ENCODE measurements at places on chromosomes 6 and 20.

- DNase-seq: peak; percentile 56
These were observed 38.2 kb downstream of the MICA start for GRCh38 chr6:31441365-31442267.

- no peak for DNase-seq
These were observed 5.0 kb upstream of the SPDEF start for GRCh38 chr6:34561227-34561530.

- DNase-seq: peak; percentile 53
These were observed 25.4 kb upstream of the HLA-E start for GRCh38 chr6:30463651-30464618.

GRCh38 chr6:42140032-42140431 lies 2.4 kb downstream of the C6orf132 start:
- DNase-seq: no peak

DNA sequence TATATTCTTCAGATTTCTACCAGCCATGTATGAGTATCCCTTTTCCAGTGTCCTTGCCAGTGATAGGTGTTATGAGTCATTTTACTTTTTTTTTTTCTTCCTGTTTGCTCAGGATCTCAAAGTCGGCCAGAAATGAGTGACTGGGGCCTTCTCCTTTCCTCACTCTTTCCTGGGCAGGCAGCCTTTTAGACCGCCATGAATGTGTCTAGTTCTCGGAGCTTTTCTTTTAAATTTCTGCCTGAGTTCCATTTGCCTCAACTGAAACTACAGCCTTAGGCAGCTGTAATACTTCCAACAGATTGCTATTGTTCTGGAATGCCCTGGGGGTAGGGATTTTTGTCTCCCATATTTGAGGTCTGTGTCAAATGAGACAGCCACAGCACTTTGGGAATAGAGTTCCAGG lies 83.7 kb downstream of the STXBP5 start:
- no peak for DNase-seq

DNA sequence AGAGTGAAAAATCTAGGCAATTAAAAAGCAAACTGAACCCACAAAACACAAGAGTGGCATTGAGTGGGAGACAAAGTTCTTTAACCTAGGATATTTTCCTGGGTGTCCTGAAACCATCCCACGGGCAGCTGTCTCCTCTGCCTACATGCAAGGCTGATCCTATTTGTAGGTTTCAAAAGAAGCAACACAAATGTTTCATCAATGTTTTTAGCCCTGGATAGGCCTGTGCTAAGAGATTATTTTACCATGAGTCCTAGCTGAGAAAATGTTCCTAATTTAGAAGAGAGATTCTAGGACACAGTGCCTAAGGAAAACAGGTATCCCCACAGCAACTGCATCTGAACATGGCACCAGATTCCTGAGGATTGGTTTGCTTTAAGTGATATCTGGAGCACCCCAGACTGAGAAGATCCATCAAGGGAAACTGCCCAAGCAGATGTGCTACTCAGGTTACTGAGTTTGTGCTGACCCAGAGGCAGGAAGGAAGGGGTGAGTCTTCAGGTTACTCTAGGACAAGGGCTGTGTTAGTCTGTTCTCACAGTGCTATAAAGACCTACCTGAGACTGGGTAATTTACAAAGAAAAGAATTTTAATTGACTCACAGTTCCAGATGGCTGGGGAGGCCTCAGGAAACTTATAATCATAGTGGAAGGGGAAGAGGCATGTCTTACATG lies 111.6 kb upstream of the UST start:
- DNase-seq: no peak

DNA sequence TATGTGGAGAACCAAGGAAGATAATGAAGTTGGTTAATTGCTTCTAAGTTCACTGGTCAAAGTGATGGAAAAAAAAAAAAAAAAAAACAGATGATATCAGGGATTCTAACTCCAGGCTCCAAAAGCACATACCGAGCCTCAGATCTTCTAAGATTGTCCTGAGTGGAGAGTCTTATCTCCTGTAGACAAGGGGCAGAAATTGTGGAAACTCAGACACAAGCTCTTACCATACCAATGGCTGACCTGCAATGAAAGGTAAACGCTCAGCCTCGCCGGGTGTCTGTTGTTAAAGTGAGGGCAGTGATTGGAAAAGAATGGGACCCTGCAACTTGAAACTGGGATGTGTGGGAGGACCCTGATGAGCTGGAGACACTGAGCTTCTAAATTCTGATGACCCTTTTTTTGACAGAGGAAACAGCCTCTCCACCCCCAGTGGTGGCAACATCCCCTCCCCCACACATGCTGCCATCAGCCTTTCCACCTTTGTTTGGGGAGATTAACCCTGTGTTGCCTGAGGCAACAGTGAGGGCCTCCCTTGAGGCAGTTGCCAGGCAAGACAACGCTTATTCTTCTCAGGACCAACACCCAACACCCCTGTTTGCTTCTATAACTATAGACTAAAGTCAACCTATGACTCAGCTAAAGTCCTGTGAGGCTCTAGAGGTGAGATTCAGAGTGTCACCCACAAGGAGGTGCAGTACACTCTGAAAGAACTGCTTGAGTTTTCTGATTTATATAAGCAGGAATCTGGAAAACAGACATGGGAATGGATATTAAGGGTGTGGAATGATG lies 154.0 kb downstream of the THBS2 start:
- DNase-seq: no peak

- DNase-seq: peak; percentile 69
These were observed 12.2 kb downstream of the BACH2 start for GRCh38 chr6:90284236-90285041.

- no peak for DNase-seq
These were observed 7.5 kb downstream of the TRAF3IP2 start for GRCh38 chr6:111598181-111598580.

DNA sequence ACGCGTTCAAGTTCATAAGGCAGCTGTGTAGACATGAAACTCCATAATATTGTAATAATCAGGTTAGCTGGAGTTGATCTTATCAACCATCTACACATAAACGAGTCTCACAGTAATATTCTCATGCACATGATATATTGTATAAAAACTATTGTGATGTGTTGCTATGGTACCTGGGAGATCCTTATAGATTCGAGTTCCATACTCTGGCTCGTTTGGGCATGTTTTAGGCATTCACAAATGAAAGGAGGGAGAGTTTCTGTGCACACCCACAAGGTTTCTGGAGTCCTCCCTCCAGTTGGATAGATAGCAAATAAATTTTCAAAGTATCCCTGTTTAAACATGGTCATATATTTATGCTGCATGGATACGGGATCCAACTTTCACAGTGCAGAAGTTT lies 567.5 kb upstream of the SLC35B3 start:
- DNase-seq: no peak

DNA sequence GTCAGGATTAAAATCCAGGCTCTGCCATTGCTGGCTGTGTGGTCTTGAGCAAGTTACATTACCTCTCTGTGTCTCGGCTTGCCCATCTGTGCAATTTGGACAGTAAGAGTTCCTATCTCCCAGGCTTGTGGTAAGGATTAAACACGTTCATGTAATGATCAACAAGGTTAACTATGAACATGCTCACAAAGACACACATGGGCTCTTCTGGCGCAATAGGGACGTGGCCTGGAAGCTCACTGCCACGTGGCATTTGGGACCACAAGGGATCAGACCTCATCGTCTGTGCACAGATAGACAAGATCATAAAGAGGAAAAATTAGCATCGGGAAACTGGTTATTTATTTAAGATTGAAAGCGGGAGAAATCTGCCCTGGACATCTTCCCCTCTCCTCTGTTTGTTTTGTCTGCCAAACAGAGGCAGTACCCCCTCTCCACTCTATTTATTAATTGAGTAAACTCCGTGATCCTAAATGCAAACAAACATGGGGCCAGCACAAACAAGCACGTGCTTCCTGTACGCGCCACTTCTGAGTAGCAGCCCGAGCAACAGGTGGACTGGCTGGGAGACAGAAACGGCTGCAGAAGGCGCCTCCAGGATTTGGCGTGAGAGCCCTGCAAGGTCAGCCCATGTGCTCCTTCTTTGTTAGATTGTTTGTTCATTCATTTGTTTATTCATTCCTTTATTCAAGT lies 95.0 kb downstream of the CDH26 start:
- DNase-seq: no peak

- no peak for DNase-seq
These were observed 68.0 kb downstream of the TMEM170B start for GRCh38 chr6:11605507-11605905.

- DNase-seq: no peak
These were observed 49.2 kb upstream of the TBC1D32 start for GRCh38 chr6:121383478-121383877.

DNA sequence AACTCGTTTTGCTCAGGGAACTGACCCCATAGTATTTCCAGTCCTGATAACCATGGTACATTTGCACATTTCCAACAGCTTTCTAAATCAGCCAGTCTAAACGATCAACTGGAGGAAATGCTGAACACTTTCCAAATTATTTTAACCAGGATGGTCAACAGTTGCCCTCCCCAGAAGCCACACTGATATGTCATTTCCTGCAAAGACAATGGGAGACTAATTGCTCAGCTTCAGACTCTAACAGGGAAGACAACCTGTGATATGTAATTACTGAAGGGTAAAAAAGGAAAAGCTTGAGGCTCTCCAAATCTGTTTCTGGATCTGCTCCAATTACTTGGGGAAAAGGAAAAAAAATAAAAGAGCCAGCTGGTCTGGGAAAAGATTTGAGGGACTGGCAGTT lies 88.8 kb downstream of the FYN start:
- DNase-seq: no peak

DNA sequence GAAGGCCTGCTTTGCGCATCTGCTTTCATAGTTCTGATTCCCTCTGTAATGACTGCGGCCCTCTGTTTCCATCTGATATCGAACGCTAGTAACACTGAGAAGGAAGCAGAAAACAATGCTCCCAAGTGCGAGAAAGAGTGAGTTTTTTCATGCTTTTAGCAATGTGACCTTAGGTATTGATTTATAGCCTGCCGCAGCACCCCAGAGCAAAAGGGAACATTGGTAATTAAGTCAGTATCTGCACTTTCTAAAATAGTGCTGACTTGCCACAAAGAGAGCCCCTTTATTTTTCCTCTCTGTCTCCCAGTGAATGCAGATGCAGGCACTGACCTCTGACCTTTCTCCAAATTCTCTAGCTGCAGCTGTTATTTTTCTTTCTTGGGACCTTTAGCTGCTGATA lies 129.8 kb downstream of the HDGFL1 start:
- DNase-seq: no peak

- no peak for DNase-seq
These were observed 107.2 kb downstream of the LY86 start for GRCh38 chr6:6695625-6696276.

GRCh38 chr6:87220997-87221396 lies 65.6 kb downstream of the ZNF292 start:
- DNase-seq: no peak

- DNase-seq: no peak
These were observed 43.1 kb upstream of the GATA5 start for GRCh38 chr20:62518911-62519310.

DNA sequence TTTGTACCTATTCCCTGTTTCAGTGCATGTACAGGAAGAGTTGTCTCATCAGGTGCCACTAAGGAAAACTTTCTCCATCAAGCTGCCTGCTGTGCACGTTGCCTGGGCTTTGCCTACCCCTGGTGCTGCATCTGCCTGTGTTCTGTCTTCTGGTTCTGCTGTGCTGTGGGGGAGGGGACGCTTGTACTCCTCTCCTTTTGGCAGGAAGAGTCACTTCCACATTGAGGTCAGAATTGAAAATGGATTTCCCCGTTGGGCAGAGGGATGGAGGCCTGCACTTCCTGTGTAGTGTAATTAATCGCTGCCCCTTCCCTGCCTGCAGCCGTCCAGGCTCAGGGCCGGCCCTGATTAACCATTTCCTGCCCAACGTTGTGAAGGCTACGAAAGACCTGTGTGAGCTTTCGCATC lies 153.3 kb downstream of the SCML4 start:
- DNase-seq: peak; percentile 67

- no peak for DNase-seq
These were observed 3.9 kb downstream of the SLC22A2 start for GRCh38 chr6:160254467-160255312.

DNA sequence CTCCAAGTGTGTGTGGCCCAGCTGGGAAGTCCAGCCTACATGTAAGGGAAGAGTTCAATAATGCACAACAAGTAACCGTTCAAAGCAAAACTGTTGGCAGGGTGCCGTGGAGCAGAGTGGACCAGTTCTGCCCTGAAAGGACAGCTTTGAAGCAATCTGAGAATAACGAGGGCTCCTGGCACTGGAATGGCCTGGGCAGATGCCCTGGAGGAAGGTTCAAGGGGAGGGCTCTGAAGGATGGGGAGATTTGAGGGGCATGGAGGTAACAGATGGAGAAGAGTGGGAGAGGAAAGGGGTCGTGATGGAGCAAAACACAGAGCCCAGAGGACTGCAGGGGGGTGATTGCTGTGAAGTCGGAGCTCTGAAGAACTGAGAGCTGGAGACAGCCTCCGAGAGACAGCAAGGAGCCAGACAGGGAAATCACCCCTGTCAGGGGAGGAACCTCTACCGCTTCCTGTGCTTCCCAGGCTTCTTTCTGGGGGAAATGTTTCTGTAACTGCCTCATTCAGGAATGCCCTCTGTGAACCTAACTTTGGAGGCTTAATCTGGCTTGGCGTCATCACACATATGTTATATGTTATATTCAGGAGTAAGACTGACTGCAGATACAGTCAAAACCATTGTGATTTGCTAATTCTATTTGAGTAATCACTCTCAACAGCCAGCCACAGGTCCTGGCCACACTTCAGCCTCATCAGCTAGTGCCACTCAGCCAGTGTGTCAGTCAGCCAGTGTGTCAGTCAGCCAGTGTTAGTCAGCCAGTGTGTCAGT lies 41.2 kb downstream of the ZC3H12D start:
- DNase-seq: no peak
